Fibroblast of upper back skin (primary cell): ENCODE measurements at places on chromosomes 5 and 9.
A peak's percentile ranks its signal among the peaks of the same experiment; 100 is the strongest.

DNA sequence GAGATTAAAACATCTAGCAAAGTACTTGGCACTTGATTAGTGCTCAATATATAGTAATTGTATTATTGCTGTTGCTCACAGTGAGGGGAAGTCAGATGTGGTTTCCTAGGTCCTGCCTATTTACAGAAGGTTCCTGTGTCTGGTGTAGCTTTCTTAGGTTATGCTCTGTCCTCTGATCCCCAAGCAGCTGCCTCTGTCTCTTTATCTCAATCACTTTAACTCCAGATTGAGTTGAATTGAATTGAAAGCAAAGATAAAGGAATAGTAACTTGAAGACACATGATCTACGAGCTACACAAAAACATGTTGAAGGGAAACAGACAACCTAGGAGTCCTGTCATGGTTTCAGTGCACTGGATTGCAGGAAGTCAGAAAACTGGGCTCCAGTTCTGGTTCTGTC is 113.9 kb upstream of the ADAMTSL1 start:
- no peak for DNase-seq

DNA sequence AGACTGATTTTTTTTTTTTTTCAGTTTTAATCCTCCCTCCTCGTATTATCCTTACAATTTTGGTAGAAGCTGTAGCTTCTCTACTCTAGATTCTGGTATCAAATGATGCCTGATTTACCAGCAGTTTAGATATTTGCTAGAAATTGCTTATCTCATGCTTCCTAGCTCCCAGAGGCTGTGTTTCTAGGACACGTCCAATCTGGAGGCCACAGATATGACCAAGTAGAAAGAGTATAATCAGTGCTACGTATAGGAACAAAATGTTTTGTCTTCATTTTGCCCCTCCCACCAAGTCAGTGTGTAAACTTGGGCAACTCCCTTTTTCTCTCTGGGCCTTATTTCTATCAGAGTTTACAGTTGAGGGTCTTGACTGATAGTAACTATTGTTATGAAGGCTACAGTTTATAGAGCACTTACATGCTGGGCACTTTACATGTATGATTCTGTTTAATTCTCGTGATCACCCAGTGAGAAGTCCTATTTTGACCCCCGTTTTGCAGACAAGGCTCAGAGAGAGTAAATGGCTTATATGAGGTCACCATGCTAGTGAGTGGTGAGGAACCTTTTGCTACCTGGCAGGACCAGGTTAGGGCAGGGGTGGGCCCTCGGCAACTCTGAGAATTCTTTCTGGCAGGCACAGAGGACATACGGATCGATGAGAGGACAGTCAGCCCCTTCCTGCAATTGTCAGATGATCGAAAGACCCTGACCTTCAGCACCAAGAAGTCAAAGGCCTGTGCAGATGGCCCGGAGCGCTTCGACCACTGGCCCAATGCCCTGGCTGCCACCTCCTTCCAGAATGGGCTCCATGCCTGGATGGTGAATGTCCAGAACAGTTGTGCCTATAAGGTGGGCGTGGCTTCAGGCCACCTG is 7.6 kb downstream of the HDHD3 start:
- no peak for DNase-seq

GRCh38 chr5:151947931-151948608 is 23.4 kb upstream of the GLRA1 start:
- no peak for DNase-seq

GRCh38 chr5:34516686-34517085 is 139.4 kb upstream of the RAI14 start:
- DNase-seq: no peak

GRCh38 chr9:6598249-6598725 is 47.2 kb downstream of the GLDC start:
- DNase-seq: no peak

- peak; percentile 44 for DNase-seq
Measured at GRCh38 chr5:103706939-103707682, 144.5 kb upstream of the NUDT12 start.

DNA sequence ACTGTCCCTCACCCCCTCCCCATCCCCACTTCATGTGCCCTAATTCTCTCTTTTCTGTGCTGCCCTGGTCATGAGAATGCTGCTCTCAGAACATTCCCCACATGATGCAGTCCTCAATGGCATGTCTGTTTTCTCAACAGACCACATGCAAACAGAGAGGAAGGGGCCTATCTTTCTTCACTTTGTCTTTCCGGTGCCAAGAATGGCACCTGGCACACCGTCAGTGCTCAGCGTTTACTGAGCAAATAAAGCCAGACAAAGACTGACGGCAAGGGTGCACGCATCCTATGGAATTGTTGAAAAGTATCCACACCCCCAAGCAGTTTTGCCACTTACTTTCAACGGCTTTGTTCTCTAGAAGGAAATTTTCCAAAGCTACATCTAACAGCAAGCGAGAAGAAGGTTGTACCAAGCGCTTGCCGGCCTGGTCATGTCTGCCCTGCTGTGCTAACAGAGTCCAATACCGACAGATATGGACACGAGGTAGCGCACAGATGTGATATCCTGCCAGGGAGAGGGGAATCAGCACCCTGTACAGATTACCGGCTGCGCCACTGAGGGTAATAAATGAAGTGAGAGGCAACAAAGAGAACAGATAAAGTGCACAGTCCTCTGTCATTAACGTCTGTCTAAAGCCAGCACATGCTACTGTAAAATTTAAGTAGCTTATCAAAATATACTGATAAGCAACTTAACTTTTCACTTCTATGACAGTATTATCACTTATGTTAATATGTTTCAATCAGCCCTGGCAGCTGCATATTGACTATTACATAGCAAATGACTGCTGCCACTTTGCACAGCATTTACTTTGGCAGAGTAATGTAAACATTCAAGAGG is 251.7 kb downstream of the DENND1A start:
- no peak for DNase-seq

DNA sequence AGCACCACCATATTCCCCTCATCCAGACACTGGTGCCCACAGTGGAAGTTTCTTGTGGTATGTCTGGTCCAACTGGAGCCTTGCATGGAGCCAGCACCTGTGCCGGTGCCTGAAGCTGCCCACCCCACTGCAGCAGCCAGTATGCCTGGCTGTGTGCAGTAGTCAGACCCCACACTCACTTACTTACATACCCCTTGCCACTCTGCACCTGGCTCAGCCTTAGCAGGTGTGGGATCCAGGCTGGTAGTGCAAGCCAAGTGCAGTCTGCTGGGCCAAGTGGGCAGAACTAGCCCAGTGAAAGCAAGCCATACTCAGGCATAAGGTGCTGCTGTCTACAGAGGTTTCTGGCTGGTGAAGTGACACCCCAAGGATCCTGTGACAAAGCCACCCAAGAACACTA is 871.4 kb upstream of the C9orf72 start:
- DNase-seq: no peak

- DNase-seq: no peak
Measured at GRCh38 chr5:88235346-88235745, 33.3 kb downstream of the TMEM161B start.

DNA sequence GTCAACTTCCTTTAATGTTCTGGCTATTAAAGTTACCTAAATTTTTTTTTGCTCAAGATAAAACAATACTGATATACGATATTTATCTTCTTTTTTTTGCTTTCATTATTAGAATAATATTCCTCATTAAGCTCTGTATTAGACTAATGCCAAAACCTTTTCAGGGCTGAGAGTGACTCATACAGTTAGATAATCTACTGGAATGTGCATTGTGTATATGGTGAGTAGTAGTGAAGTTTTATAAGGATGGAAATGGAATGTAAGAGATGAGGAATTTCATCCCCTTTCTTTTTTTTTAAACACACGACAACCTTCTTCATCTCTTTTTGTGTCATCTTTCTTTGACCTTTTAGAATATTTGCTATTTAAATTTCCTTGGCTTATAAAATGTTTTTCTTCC is 268.6 kb downstream of the ISL1 start:
- DNase-seq: peak; percentile 34

- DNase-seq: no peak
Measured at GRCh38 chr5:167929841-167930240, 361.6 kb upstream of the WWC1 start.

DNA sequence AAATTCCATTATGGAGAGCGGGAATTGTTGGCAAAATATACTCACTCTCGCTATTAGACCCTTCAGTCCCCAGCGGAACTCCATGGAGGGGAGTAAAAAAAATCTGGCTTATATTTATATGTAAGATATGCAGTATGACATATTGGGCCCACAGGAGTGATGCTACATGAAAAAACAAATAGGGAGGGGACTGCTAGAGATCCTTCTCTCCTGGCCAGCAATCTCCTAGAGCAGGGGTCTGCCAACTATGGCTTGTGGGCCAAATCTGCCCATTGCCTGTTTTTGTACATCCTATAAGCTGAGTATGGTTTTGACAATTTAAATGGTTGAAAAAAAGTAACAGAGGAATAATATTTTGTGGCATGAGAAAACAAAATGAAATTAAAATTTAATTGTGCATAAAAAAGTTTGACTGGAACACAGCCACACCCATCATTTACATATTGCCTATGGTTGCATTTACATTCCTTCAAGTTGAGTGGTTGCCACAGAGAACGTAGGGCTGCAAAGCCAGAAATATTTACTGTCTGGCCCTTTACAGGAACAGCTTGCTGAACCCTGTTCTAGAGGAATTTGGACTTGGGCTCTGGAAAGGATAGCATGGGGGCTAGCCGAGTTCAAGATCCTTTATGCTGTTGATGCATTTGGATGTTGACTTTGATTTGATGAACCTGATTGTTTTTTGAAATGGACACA is 197.3 kb upstream of the CLINT1 start:
- peak; percentile 90 for DNase-seq

- peak; percentile 53 for DNase-seq
Measured at GRCh38 chr5:156515803-156516360, 188.9 kb downstream of the SGCD start.

- DNase-seq: no peak
Measured at GRCh38 chr9:113892861-113893491, 16.9 kb downstream of the ZNF618 start.

GRCh38 chr9:113921396-113921925 is 45.4 kb downstream of the ZNF618 start:
- DNase-seq: no peak

DNA sequence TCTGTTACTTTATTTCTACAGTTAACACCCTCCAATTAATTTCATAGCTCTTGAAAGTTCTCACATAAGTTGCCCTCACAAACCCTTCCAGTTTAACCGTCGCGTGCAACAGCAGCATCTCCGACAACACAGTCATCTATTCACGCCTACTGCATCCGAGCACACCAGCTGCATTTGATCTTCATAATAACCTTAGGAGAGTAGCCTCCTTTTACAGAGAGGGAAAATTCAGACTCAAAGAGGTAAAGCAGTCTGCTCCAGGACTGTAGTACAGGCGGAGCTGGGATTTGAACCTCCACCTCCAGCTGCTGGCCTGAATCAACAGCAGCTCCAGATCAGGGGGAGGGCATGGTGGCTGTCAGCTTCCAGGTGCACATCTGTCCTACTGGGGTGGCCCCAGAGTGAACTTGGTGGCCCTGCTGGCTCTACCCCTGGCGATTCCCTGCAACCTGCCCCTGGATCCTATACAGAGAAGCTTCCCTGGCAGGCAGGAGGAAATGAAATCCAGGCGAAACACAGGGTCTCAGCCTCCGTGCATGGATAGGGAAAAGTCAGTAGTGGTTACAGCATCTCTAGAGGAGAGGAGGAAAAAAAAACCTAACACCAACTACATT is 71.6 kb upstream of the UNC5A start:
- no peak for DNase-seq

- peak; percentile 88 for DNase-seq
Measured at GRCh38 chr5:16897284-16897704, 38.8 kb downstream of the MYO10 start.

GRCh38 chr5:167840527-167841130 is 450.8 kb upstream of the WWC1 start:
- no peak for DNase-seq
